ENCODE measurements at places on chromosomes 2 and 18.

GRCh38 chr2:127621981-127622431, 23.9 kb upstream of the GPR17 start:
- no peak for DNase-seq

DNA sequence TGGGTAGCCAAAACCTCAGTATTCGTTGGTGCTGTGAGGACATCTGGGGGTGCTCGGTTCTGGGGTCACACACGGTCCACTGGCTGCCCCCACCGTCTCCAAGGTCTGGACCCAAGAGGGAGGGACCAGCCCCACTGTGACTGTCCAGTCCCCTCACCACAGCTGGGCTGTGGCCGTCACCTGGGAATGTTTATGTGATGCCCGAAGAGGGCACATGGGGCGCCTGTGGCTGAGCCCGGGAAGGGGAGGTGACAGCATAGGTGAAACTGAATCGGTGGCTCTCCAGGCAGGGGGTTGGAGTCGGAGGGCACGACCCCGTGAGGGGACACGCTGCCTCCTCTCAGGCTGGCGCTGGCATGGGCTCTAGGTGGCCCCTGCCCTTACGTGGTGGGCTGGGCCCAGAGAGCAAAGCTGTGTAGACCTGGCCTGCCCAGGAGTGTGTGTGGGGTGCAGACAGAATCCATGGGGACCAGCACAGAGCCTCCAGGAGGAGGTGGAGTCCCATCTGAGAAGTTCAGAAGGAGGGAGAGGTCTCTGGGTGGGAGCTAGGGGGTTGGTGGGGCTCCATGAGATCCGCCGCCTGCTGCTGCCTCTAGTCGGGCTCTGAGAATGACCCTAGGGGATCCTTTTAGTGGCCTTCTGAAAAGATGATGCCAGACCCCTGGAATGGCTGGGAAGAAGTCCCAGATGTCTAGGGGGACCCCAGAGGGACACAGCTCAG, 1.8 kb downstream of the BOK start:
- DNase-seq, result no peak

DNA sequence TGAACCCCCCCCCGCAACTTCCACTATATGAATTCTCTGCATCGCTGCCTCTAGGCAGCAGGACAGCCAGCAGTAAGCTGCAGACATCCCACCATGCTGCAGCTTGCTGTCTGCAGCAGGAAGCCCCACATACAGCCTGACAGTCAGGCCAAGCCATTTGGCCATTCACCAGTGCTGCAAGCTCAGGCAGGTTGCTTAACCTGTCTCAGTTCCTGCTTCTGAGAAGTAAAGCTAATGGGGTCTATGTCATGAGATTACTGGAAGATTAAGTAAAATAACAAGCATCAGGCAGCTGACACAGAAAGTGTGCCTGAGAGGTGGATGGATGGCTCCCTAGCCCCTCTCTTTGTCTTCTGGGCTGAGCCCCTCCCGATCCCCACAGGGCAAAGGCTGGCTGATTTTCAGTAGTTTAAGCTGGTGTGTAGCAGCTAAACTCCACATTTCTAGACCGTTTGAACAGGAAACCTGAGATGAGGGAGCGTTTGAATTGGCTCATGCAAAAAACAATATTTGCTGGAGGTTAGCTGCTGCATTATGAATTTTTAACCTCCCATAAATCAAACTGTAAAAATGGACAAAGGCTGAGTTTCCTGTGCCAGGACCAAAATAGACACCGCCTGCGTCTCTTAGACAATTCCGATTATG, 193.8 kb upstream of the ARL4C start:
- no peak for DNase-seq

GRCh38 chr2:173752152-173752551, 213.0 kb downstream of the SP3 start:
- no peak for DNase-seq

DNA sequence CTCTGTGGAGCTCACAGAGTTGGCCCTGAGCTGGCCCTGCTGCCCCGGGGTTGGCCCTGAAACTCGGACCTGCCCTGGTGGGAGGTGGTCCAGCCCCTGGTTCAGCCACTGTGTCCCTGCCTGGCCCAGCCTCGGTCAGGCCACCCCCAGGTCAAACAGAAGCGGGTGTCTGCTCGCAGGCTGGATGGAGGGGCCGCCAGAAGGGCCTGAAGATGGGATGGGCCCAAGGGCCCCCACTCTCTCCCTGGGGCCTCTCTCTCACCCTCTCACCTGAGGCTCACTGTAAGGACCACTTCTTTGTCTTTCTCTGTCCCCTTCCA, 25.1 kb upstream of the B3GNT7 start:
- DNase-seq, result no peak

- no peak for DNase-seq
Measured at GRCh38 chr2:31271851-31272267, 37.9 kb downstream of the EHD3 start.

DNA sequence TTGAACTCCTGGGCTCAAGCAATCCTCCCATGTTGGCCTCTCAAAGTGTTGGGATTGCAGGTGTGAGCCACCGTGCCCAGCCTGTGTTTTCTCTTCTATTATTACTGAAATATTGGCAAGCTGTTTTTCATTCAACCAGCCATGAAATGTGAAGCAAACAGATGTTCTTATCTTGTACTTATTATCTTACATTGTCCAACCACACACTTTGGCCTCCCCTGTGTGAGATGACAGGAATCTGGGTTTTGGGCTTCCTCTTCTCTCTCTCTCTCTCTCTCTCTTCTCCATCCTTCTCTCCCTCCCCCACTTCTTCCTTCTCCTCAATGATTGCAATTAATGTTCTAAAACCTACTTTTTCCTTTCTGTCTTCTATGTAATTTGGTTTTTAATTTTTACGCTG, 33.1 kb downstream of the RAMP1 start:
- DNase-seq, result no peak

- DNase-seq, result no peak
Measured at GRCh38 chr18:76859474-76860339, 37.4 kb downstream of the ZNF236 start.

DNA sequence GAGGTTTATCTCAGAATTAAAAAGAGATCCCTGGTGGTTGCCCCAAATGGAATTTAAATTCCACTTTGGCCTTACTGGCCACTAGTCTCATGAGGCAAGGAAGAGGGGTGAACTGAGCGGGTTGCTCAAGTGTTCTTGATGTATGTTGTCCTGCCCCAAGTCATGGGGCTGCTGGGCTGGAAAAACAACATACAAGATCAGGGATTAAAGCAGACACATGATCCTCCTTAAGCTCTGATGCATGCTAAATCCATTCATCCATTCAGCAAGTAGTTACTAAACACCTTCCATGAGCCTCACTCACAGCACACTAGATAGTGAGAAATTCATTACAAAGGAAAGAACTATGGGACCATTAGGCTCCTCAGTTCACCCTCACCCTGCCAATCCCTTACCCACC, 196.3 kb downstream of the MREG start:
- no peak for DNase-seq

GRCh38 chr2:181789827-181790448, 101.6 kb upstream of the ITPRID2 start:
- DNase-seq, result no peak

- DNase-seq, result no peak
Measured at GRCh38 chr18:34651586-34652369, 58.3 kb upstream of the DTNA start.

GRCh38 chr18:21386523-21387240, 144.7 kb downstream of the GREB1L start:
- DNase-seq, result peak; percentile 72

GRCh38 chr2:188308483-188308882, 16.8 kb downstream of the GULP1 start:
- no peak for DNase-seq

DNA sequence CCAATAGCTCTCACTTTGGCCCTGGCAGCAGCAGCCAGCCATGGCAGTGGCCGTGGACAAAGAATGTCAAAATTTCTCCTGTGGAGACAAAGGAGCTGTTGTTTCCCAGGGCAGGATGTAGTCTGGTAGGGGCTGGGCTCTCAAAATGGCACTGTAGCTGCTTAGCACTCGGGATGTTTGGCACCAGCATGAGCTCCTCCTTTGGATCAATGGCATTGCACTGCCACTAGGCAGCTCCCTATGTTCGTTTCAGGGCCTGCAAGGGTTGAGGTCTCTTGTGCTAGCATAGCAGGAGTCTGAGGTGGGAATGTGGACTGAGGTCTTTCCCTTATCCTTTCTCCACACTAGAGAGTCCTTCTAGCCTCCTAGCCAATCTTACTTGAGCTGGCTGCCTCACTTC, 948.8 kb upstream of the FAM98A start:
- DNase-seq, result no peak

DNA sequence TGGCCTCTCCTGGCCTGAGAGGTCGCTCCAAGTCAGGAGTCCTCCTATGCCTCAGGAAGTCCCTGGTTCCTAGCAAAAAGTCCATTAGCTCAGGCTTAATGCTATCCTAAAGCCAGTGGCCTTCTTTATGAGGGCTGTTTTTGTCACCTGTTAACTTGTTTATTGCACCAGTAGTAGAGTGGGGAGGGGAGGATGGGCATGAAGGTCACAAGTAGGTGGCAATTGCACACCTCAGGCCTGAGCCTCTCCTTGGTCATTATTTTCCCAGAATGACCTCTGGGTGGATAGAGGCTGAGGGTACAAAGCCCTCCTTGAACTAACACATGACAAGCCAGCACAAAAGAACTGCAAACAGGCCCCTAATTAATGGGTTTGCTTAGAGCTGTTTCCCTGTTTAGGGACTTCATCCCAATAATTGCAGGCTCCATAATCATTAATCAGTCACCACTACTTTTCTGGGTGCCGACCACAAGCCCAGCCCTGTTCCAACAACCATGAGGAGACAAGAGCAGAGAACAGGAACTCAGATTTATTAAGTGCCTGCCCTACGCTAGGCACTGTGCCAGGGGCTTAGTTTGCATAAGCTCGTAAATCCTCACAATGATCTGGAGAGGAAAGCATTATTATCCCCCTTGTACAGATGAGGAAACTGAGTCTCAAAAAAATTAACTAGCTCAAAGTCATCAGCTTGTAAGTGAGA, 123.0 kb upstream of the PKDCC start:
- no peak for DNase-seq

GRCh38 chr2:119282996-119283511, 59.4 kb downstream of the STEAP3 start:
- no peak for DNase-seq

DNA sequence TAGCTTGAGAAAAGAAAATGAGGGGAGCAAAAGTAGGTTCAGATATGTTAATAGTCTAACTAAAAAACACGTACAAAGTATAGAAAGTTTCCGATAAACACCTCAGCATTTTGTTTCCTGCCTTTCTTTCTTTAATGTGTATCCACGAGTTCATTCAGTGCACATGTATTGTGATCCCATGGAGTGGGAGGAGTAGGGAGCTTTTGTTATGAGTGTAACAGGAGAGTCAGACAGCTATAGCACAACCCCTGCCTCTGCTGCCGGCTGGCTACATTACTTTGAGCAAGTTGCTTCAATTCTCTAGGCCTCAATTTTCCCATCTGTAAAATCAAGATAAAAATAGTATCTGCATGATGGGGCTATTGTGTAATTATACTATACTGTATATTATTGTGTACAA, 249.2 kb upstream of the FIGN start:
- DNase-seq, result no peak

GRCh38 chr2:1625281-1626001, 118.9 kb downstream of the PXDN start:
- DNase-seq, result peak; percentile 95

DNA sequence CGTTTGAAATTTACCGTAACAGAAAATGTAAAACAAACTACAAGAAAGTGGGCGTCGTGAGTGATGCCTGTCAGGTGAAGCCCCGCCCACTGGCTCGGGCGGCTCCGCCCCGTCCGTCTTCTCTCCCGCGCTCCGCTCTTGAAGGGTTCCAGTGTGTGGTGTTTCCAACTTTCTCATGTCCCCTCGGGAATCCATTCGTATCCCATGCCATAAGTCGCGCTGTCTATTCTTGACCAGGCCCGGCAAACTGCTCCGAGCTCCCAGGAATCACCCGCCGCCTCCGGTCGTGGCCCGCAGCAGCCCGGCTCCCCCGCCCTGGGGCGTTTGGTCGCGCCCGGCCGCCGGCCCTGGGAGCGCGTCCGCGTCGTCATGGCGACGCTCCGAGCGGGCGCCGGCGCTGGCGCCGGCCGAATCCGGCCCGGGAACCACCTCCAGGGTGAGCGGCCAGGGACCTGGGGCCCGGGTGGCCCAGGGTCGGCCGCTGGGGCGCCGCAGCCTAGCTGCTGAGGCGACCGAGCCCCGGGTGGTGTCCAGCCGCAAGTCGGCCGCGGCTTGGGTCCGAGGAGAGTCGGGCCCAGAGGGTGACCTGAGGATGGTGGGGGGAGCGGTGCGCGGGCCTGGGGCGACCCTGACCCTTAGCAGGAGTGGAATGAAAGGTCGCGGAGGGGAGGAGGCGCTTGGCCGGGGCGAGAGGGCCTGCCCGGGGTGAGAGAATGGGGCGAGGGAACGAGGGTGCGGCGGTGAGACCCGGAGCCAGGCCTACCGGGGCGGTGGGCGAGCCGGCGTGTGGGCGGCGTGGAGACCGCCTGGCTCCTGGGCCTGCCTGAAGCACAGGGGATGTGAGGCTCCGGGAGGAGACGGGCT, at the start of gene CFAP221:
CFAP221 (plus strand) TSS at position 375 of the 864 bp plus-strand sequence. CDS start 1,683 bp downstream, outside the sequence.
- no peak for DNase-seq

DNA sequence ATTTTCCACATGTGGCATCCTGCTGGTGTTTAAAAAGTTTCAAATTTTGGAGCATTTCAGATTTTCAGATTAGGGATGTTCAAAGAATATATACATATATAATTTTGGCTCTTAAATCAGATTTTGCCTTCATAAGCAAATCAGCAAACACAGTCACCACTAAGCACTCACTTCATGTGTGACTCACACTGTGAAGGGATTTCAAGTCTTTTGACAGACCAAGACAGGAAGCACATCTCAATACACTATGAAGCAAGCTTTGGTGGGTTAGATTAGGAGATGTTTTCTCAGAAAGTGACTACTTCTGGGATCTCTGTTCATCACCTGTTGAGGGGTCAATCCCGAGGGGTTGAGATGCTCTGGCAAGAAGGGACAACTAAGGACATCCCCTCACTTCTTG, 227.8 kb upstream of the RBBP8 start:
- DNase-seq, result no peak

DNA sequence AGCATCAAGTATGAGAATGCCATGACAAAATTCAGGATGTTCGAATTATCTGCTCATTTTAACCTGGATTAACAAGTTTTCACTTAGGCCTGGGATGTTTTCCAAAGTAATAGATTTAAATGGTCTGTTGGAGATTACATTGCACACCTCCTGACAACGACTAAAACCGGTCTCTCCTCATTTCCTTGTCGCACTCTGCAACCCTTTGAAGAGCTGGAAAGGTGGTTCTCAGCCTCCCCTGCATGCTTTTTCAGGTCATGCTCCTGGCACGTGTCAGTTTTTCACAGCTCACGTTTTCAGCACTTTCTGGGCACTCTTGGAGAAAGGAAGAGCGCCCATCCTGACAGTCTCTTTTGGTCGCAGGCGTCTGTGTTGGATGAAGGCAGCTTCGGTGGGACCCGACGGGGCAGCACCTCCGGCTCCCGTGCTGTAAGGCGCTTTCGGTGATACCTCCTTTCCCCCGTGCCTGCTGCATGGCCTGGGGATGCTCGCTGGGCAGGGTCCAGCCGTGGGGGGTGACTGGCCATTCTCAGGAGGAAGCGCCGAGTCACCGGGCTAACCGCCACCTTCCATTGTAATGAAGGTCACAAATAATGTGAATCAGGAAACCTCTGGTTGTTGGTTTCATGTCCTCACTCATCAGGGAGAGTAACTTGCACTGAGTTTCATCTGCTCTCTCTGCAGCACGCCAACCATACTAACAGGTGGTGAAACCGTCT, 63.5 kb upstream of the RBM44 start:
- no peak for DNase-seq

- no peak for DNase-seq
Measured at GRCh38 chr18:5425721-5426120, 118.1 kb downstream of the EPB41L3 start.

Data from iPS DF 19.7 (cell line).